ENCODE measurements at places on chromosomes 1 and 21.

DNA sequence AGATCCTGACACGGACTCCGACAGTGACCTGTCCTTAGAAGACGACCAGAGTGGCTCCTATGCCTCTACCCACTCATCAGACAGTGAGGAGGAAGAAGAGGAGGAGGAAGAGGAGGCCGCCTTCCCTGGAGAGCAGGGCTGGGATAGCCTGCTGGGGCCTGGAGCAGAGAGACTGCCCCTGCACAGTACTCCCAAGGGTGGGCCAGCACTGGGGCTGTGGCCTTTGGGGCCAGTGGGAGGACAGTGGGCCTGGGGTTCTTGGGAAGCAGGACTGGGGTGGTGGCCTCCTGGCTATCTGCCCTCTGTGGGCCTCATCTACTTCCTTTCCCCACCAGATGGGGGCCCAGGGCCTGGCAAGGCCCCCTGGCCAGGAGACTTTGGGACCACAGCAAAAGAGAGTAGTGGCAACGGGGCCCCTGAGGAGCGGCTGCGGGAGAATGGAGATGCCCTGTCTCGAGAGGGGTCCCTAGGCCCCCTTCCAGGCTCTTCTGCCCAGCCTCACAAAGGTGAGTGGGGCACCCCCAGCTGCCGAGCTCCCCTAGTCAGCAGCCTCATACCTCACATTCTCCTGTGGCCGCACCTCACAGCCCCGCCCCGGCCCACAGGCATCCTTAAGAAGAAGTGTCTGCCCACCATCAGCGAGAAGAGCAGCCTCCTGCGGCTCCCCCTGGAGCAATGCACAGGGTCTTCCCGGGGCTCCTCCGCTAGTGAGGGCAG is 10.0 kb downstream of the PSRC1 start:
- DNase-seq, result no peak

DNA sequence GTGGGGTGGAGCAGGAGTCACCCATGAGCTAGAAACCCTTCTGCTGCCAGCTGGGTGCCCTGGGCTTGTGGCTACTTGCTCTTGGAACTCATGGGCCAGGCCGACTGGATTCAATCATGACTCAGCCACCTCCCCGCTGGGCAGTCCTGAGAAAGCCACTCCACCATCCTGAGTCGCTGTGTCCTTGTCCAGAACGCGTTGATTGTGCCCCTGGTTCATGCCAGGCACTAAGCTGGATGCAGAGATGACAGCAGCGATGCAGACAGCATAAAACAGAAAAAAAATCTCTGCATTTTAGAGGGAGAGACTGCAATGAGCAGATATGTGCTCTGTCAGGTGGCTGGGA is 10.6 kb downstream of the PADI1 start:
- DNase-seq, result no peak

GRCh38 chr1:50328552-50328951 is 94.7 kb downstream of the DMRTA2 start:
- no peak for DNase-seq

DNA sequence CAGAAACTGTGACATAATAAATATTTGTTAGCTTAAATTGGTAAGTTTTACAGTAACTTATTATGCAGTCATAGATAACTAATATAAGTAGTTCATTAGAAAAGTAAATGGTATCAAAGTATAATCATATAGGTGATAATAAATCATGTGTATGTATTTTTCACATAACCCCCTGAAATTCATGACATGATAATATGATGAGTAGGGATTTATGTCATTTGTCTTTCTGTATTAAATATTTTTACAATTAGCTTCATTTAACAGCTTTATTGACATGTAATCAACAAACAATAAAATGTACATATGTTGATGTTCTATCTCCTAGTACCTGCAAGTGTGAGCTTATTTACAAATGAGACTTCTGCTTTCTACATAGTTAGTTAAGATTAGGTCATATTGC is 9.8 kb upstream of the FCGR2A start:
- DNase-seq, result no peak

GRCh38 chr1:98496256-98496995 is 165.1 kb upstream of the SNX7 start:
- no peak for DNase-seq

DNA sequence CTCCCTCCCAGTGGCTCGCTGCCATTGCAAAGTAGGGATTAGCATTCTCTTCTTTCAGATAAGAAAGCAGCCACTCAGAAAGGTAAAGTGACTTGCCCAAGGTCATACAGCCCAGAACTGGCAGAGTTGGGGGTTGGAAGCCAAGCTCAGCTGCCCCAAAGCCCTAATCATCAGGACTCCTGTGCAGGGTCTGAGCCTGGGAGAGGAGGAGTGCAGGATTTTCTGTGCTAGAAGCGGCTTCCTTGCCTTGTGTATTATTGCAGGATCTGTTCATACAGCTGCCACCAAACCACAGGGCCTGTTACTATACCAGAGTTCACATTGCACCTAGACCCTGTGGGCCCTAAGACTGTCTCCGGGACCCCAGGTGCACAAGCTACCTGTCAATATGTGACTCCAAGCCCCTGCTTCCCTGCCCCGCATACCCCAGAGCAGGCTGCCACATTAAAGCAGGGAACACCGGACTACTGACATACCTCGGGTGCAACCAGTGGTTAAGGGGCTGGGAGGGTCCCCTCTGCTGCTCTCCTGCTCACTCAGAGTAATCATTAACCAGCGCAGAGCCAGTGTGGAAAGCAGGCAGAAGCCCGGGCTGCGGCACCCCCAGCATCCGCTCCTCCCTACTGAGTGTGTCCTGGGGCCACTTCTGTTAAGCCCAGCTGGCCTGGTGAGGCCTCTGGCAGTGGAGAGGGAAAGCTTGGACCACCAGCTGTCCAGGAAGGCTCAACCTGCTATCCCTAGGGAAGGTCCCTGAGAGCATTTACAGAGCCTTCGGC is 15.8 kb downstream of the HSPG2 start:
- DNase-seq, result no peak

GRCh38 chr1:54768093-54768492 is 3.8 kb upstream of the PARS2 start:
- no peak for DNase-seq

Measured in foreskin melanocyte (primary cell).